Epithelial cell of esophagus (primary cell): ENCODE measurements at places on chromosomes 4 and X.

- DNase-seq, result peak; percentile 77
Observed at GRCh38 chrX:132092439-132093065, 35.3 kb downstream of the FRMD7 start.

GRCh38 chrX:9907645-9908387, 59.3 kb upstream of the CLDN34 start:
- DNase-seq, result peak; percentile 81

DNA sequence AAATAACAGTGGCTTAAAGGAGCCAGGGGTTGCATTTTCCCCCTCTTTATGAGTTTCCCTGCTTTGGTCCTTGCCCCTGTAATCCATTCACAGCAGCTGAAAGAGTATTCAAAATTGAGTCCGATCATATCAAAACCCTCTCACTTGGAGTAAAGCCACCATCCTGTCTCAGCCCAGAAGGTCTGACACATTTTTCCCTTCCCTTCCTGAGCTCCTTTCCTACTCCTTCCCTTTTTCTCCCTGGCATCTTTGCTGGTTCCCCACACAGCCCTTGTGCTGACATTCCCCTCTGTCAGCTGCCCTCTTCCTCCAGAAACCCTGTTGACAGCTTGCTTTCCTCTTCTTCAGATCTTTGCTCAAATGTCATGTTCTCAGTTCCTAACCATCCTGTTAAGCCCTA, 295.6 kb downstream of the EVC2 start:
- DNase-seq, result no peak

GRCh38 chr4:30600246-30601017, 119.7 kb upstream of the PCDH7 start:
- DNase-seq, result peak; percentile 18

DNA sequence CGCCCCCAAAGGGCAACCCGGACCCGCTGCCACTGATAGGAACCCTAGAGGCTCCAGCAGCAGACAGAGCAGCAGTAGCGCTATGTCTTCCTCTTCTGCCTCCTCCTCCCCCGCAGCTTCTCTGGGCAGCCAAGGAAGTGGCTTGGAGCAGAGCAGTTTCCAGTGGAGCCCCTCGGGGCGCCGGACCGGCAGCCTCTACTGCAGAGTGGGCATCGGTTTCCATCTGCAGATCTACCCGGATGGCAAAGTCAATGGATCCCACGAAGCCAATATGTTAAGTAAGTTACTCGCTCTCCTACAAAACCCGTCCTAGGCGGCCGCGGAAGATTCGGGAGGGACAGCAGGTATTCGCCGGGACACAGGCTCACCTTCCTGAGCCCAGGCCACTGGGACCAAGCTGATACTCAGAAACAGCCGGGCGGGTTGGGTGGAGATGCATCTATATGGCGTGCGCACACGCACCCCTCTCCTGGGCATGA, 477 bp downstream of the FGF5 start:
- peak; percentile 48 for DNase-seq

DNA sequence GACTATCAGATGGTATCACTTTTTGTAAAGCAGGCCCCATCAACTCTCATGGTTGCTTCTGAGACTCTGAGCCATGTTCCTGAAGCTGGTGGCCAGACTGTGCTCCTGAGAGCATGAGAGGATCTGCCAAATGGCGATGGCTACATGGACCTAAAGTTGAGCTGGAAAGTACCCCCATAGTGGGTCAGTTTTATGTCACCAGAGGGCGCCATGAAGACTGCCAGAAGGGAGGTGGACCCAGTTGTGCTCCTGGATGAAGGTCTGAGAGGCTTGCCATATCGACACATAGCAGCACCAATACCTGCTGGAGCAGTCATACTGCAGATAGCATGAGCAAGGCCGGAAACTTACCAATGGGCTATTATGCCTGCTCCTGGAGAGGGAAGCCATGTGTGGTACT, 105.7 kb downstream of the SLITRK2 start:
- no peak for DNase-seq

DNA sequence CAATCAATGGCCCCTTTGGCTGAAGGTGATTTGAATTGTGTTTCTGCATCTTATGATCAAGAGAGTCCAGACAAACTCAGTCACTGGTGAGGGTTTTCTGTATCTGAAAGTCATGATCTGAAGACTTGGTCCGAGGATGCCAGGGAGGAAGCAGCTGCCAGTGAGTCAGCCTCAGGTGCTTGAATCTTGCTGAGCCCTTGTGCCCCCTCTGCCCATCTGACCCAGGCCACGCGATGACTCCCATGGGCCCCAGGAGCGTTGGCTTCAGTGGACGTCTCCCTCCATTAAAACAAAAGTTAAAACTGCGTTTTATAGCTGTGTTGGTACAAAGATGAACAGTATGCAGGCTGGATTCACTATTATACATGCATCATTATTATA, 62.0 kb downstream of the HTRA3 start:
- DNase-seq, result no peak

- DNase-seq, result peak; percentile 36
Observed at GRCh38 chr4:10135260-10135659, 18.7 kb upstream of the WDR1 start.

GRCh38 chr4:153008578-153009199, 72.6 kb downstream of the FHDC1 start:
- no peak for DNase-seq

DNA sequence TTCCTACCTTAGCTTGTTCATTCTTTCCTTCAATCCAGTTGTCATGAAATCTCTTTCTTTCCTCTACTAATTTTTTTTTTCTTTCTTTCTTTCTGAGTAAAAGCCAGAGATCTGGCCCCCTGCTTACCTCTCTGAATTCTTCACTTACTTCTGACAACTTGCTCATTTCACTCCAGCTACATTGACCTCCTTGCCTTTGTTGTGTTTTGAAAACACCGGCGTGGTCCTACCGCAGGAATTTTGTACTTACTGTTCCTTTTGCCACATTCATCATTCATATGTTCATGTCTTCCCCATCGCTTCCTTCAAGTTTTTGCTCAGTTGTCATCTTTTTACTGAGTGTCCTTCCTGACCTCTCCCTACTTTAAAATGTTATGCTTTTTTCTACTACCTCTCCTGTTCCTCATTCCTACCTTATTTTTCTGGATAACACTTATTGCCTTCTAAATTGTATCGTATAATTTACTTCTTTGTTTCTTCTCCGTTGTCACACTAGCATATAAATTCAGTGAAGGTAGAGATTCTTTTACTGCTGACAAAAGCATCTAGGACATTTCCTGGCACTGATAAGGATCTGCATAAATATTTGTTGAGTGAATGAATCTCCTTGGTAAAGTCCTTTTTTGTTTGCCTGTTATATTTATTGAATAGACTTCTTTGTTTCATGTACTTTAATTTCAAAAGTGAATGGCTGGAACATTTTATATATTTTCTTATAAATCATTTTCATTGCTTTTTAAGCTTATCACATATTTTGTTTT, 74.4 kb downstream of the NFKB1 start:
- no peak for DNase-seq

- DNase-seq, result no peak
Observed at GRCh38 chr4:77393996-77394395, 211.6 kb upstream of the CXCL13 start.

DNA sequence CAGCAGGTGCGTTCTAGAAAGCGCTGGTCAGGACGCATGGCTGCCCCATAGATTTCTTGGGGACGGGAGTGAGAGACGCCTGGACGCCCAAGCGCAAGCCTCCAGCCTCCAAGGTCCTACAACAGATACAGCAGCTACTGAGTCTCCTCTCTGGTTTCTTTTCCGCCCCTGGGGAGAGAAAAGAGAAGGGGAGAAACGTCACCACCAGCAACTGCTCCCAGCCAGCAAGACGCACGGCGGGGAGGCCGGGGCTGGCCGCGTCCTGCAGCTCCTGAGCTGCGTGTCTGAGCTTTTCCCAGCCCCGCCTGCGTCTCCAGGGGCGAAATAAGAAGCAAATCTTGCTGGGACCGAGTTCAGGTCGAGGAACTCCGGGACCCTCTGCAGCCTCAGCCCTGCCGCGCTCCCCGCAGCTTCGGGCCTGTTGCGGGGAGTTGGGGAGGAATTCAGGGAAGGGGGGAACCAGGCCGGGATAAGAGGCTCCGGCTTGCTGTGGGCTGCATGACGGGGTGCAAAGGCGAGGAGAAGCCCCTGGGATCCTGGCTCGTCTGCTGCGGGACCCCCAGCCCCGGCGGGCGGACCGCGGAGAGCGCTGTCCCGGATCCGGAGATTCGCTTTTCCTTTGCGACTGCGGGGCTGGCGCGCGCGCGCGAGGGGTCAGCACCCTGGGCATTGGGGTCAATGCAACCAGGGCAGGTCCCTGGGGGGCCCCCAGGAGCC, 6.8 kb upstream of the SHOX start:
- DNase-seq, result peak; percentile 7

DNA sequence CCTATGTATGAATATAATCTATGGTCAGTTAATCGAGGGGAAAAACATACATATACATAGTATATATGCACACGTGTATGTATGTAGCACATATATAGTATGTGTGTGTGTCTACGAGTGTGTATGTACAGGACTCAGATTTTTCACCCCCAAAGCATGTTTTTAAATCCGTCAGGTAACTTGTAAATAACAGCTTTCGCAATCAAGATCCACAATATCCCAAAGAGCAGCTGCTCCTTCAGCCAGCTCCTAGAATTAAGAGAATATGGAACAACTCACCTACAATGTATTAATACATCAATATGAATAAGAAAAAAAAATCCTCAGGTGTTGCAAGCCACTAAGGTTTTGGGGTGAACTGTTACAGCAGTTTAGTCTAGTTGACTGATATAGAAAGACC, 3.5 kb downstream of the MRFAP1L1 start:
- DNase-seq, result no peak

- no peak for DNase-seq
Observed at GRCh38 chrX:143701460-143701859, 19.1 kb downstream of the SPANXN2 start.

DNA sequence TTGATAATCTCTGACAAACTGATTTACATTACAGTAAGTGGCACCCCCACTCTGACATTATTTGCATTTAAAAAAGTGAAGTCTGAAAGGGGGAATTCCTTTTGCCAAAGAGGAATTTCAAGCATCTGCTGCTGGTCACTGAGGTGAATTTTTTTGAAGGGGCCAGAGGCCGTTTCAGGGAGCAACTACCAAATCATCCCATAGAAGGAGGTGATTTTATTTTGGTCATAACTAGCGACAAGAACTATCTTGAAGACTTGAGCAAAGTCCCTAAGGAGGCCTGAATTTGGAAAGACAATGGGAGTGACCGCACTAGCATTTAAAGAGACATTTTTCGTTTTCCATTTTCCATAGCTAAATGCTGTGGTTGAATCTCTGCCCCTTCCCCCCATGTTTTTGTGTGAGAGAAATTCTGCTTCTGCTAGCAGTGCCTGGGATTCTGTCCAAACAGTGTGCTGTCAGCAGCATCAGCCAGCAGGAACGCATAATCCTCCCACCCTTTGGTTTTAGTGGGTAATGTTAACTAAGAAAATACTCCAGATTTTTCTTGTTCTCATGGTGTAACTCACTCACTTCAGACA, 110.1 kb upstream of the MED14 start:
- peak; percentile 29 for DNase-seq

- DNase-seq, result no peak
Observed at GRCh38 chrX:23436875-23437274, 102.2 kb downstream of the PTCHD1 start.

DNA sequence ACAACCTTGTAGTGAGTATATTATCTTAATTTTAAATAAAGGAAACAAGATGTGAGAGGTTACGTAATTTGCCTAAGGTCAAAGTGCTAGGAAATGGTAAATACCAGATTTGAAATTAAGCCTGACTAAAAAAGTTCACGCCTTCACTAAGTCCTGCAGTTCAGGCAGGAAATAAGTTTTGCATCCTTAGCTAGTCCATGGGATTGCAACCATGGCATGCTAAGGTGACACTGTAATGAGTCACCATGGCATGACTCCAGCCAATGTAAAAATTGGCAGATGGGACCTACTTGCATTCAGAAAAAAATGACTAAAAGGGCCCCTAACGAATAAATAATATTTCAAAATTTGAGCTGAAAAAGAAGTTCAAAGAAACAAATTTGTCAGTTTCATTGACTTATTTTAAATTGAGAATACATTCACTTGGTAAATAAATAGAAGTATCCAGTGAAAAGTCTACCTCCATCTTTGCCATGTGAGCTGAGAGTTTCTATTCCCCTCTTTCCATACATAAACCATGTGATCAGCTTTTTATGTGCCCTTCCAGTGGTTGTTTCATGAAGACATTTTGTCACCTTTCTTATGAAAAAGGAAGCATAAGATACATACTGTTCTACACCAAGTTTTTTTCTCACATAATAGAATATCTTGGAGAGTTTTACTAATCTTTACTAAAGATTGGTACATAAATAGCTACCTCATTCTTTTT, 72.4 kb downstream of the ANKRD50 start:
- DNase-seq, result peak; percentile 90

- DNase-seq, result peak; percentile 21
Observed at GRCh38 chr4:33386764-33387163, 2666.6 kb downstream of the PCDH7 start.

- no peak for DNase-seq
Observed at GRCh38 chrX:103415528-103415927, 39.2 kb downstream of the BEX3 start.

DNA sequence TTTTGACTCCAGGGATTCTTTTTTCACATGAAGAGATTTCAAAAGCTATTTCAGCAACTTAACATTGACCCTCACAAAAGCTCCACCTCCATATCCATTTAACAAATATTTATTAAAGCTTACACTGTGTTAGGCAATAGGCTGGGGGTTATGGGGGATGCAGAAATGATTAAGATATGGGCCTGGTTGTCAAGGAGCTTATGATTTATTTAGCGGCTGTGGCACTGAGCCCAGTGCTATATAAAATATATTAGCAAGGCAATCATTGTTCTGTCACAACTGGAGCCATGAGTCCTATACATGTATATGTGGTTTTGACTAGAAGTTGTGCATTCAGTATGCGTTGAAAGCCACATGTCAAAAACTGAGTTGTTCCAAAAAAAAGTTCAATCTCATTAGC, 131.1 kb downstream of the GPC3 start:
- no peak for DNase-seq

DNA sequence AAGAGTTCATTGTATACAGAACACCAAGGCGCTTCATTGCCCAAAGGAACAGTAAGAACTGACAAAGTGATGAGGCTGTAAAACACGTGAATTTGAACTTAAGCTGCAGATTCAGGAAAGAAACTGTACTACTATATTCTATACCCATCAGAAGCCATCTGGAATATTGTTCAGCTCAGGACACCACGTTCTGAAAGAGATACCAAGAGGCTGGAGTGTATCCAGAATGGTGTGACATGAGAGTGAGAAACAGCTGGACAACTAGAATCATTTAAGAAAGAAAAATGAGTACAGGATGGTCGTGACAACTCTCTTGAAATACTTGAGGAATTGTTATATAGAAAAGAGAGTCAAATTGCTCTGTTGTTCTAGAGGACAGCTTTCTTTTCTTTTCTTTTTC, 94.9 kb downstream of the MGST2 start:
- DNase-seq, result no peak

- peak; percentile 69 for DNase-seq
Observed at GRCh38 chrX:20514358-20514757, 247.6 kb upstream of the RPS6KA3 start.

- DNase-seq, result no peak
Observed at GRCh38 chr4:123744664-123745290, 348.2 kb downstream of the SPRY1 start.

- no peak for DNase-seq
Observed at GRCh38 chr4:7295911-7296660, 103.7 kb downstream of the SORCS2 start.
